ENCODE measurements at places on chromosomes 13 and 19.
A peak's percentile ranks its signal among the peaks of the same experiment; 100 is the strongest.

DNA sequence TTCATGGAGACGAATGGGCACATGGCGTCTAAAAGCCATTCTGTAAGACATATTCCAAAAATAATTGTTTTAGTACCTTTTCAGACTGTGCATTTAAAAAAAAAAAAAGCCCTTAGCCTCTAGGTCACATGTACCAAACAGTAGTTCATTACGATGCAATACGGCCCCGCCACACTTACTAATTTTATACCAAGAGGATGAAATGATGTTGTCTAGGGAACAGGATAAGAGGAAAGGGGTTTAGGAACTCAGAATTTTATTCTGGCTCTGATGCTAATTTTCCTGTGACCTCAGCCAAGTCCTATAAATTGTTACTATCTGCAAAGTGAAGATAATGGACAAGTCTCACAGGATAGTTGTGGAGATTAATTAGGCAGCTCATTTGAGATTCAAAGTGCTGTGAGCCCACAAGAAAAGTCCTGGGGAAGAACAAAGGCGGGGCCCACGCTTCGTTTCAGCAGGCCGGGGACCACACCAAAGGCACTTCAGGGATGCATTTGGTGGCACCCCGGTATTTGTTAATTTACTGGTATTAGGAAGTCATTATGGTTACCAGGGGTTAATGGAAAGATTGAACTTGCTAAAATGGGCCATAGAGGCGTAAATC, 511.1 kb downstream of the IRS2 start:
- H3K4me1 ChIP-seq, result no peaks in the 10 kb centered on the region
- H3K27ac ChIP-seq, result no peak overlapping the region
- no peak for DNase-seq
- H3K36me3 ChIP-seq, result no peaks in the 10 kb centered on the region

DNA sequence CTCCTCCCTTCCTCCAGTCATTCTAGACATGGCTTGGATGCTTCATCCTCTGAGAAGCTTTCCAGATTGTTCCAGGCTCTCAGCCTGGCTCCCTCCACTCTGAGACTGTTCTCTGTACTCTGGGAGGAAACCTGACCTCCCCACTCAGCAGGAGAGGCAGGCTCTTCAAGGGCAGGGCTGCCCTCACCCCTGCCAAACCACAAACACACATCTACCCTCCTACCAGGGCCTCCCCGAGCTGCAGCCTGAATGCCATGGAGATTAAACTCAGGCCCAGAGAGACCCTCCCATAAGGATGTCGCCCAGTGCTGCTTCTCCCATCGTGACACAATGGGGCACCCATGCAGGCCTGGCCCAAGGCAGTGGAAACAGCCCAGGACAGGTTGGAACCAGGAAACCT, 16.2 kb downstream of the NUMBL start:
- no peak overlapping the region for H3K4me3 ChIP-seq
- H3K4me1 ChIP-seq, result no peaks in the 10 kb centered on the region
- H3K36me3 ChIP-seq, result peaks cover 99% of the 10 kb centered on the region
- H3K27ac ChIP-seq, result no peak overlapping the region
- DNase-seq, result no peak

- peak; percentile 21 for DNase-seq
- peak overlapping the region; percentile 83 for H3K4me3 ChIP-seq
- peaks cover 18% of the 10 kb centered on the region for H3K4me1 ChIP-seq
Measured at GRCh38 chr19:52138278-52138982, 1.3 kb downstream of the ZNF616 start.

GRCh38 chr13:108795841-108796240, 166.4 kb downstream of the MYO16 start:
- no peaks in the 10 kb centered on the region for H3K36me3 ChIP-seq
- H3K4me1 ChIP-seq, result no peaks in the 10 kb centered on the region
- no peaks in the 10 kb centered on the region for H3K27me3 ChIP-seq
- H3K4me3 ChIP-seq, result no peak overlapping the region
- no peak for DNase-seq
- no peak overlapping the region for H3K27ac ChIP-seq

- H3K4me3 ChIP-seq, result no peak overlapping the region
- no peak for DNase-seq
- no peaks in the 10 kb centered on the region for H3K4me1 ChIP-seq
- H3K36me3 ChIP-seq, result peaks cover 84% of the 10 kb centered on the region
- H3K27me3 ChIP-seq, result no peaks in the 10 kb centered on the region
Measured at GRCh38 chr13:111245576-111246384, 74.7 kb upstream of the TEX29 start.

DNA sequence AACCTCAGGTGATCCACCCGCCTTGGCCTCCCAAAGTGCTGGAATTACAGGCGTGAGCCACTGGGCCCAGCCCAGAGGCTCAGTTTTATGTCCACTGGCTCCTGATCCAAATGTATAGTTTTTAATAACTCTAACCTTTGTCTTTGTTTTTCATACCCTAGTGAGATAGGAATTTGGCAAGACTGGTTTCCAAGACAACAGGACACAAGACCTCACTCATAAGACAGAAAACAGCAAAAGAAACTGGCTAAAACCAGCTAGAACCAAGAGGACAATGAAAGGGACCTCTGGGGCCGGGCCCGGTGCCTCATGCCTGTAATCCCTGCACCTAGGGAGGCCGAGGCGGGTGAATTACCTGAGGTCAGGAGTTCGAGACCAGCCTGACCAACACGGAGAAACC, 27.6 kb downstream of the CPT1C start:
- no peaks in the 10 kb centered on the region for H3K36me3 ChIP-seq
- no peaks in the 10 kb centered on the region for H3K27me3 ChIP-seq
- DNase-seq, result no peak
- peak overlapping the region; percentile 73 for H3K4me3 ChIP-seq
- no peak overlapping the region for H3K27ac ChIP-seq

DNA sequence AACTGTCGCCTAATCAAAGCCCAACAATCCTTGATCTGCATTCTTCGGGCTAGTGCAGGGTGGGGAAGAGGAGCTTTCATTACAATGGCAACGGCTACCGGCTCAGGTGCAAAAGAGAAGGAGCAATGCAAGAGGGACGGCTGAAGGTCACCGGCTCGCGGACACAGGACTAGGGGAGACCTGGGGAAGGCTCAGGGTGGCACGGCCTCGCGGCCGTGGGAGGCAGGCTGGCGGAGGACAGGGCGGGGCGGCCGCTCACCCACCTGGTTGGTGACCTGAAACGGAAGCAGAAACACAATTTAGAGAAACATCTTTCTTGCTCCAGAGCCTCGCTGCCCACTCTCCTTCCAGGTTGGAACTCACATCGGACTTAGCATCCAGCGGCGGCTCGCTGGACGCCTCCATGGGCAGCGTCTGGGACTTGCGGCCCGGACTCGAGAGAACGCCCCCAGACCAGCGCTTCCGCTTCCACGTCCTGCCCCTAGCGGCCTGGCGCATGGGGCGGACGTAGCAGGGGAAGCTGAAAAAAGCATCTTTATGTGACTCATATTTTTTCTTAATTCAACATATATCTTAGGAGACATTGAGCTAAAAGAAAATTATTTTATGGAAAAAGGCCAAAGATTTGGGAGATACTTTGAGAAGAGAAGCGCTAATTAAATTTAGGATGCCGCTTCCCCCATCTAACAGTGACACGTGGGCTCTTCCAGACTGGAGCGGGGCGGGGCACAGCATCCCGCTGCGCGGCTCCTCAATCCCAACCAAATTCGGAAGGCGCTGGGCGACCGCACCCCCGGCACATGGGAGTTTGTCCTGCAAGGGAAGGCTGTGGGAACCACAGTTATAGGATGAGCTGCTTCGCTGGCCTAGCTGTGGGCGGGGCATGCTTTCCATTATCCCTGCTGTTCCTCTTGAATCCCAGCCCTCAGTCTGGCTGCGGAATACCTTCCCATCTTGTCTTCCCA, at the start of gene COMMD6:
Gene COMMD6, minus strand, starts transcription at position 441 of the 965 bp plus-strand sequence. Its CDS starts 36 bp downstream, at position 405.
- DNase-seq, result peak; percentile 89
- peaks cover 26% of the 10 kb centered on the region for H3K36me3 ChIP-seq
- H3K27ac ChIP-seq, result peak within 1 kb of the TSS; percentile 83
- H3K4me3 ChIP-seq, result peak within 1 kb of the TSS; percentile 85
- no peaks in the 10 kb centered on the region for H3K27me3 ChIP-seq

- no peak overlapping the region for H3K27ac ChIP-seq
- H3K27me3 ChIP-seq, result no peaks in the 10 kb centered on the region
- DNase-seq, result no peak
- no peak overlapping the region for H3K4me3 ChIP-seq
- no peaks in the 10 kb centered on the region for H3K36me3 ChIP-seq
Measured at GRCh38 chr19:7858109-7858770, 15.9 kb downstream of the PRR36 start.

- no peak for DNase-seq
- no peak overlapping the region for H3K4me3 ChIP-seq
- H3K4me1 ChIP-seq, result peaks cover 67% of the 10 kb centered on the region
- H3K27ac ChIP-seq, result peak overlapping the region; percentile 54
- H3K27me3 ChIP-seq, result no peaks in the 10 kb centered on the region
Measured at GRCh38 chr13:31880851-31881494, 141.6 kb downstream of the RXFP2 start.

DNA sequence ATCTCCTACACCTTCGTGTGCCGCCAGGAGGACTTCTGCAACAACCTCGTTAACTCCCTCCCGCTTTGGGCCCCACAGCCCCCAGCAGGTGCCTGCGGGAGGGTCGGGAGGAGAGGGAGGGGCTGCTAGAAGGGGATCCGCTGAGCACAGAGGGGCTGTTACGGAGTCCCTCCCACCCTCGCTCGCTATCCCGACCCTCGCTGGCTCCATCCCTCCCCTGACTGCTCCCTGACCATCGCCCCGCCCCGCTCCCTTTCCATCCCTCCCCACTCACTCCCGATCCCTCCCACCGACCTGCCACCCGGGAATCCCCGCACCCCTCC, 780 bp downstream of the CD177 start:
- H3K27me3 ChIP-seq, result peaks cover 5% of the 10 kb centered on the region
- H3K4me3 ChIP-seq, result no peak overlapping the region
- no peak overlapping the region for H3K27ac ChIP-seq
- DNase-seq, result no peak
- H3K36me3 ChIP-seq, result no peaks in the 10 kb centered on the region

DNA sequence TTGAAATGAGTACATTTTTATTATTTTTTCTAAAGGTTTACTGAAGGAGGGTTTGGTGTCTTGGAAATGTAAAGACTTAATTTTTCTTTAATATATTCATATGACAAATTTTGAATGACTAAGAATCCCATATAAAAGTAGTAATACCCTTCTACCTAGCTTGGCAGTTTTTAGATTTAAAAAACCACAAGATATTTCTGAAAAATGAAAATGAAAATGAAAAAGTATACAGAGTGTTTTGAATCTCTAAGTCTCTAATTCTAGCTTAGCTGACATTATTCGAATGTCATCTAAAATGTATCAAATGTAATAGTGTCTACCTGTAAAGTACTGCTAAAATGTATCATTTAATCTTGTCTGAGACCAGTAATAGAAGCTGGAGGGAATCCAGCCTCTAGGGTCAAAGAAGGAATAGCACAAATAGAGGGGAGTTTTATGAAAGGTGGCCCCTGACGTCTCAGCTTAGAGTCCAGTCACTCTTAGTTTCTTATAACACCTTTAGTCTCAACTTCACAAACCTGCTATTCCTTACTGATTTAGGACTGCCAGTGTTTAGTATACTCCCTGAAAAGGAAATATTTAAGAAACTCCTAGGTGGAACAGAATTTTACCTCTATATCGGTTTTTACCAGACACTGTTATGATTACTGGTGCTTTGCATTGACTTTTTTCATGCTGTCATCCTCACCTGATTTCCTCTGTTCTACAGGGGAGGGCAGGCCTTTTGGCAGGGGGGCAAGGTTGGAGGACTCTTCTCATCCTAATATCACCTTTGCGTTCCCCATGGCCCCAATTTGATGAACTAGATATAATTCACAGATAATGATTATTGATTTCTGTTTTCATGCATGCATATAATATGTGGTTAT, 16.2 kb upstream of the MIR17HG start:
- no peak for DNase-seq
- no peak overlapping the region for H3K27ac ChIP-seq
- no peaks in the 10 kb centered on the region for H3K36me3 ChIP-seq
- no peak overlapping the region for H3K4me3 ChIP-seq

DNA sequence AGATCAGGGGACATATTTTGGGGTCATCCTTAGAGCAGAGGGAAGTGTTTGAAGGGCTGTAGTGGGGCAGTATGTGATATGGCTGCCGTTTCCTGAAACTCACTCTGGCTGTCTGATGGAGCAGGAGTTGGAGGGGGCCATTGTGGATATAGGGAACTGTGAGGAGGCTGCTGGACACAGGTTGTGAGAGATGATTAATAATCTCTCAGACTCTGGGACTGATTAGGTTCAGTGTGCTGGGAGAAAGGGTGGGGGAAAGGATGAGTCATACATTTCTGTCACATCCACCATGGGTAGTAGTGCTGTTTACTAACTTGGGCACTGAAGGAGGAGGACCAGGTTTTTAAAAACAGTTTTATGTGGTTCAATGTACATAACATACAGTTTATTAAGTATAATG, 4.8 kb downstream of the B3GLCT start:
- H3K4me3 ChIP-seq, result no peak overlapping the region
- peaks cover 46% of the 10 kb centered on the region for H3K4me1 ChIP-seq
- no peak overlapping the region for H3K27ac ChIP-seq
- no peak for DNase-seq
- no peaks in the 10 kb centered on the region for H3K27me3 ChIP-seq

- peaks cover 24% of the 10 kb centered on the region for H3K4me1 ChIP-seq
- no peak overlapping the region for H3K4me3 ChIP-seq
- H3K27ac ChIP-seq, result no peak overlapping the region
- no peak for DNase-seq
Measured at GRCh38 chr13:113013878-113014751, 45.1 kb downstream of the MCF2L start.

GRCh38 chr19:33094436-33095067, 13.6 kb downstream of the GPATCH1 start:
- no peaks in the 10 kb centered on the region for H3K27me3 ChIP-seq
- no peak for DNase-seq
- peaks cover 34% of the 10 kb centered on the region for H3K36me3 ChIP-seq
- no peak overlapping the region for H3K27ac ChIP-seq

- no peak overlapping the region for H3K4me3 ChIP-seq
- no peaks in the 10 kb centered on the region for H3K27me3 ChIP-seq
- DNase-seq, result no peak
- H3K27ac ChIP-seq, result no peak overlapping the region
- H3K36me3 ChIP-seq, result peaks cover 72% of the 10 kb centered on the region
Measured at GRCh38 chr19:16841391-16841926, 12.3 kb downstream of the SIN3B start.

- DNase-seq, result no peak
- H3K4me3 ChIP-seq, result no peak overlapping the region
- H3K36me3 ChIP-seq, result no peaks in the 10 kb centered on the region
- H3K4me1 ChIP-seq, result peaks cover 3% of the 10 kb centered on the region
- peak overlapping the region; percentile 37 for H3K27ac ChIP-seq
Measured at GRCh38 chr19:10861103-10861651, 10.2 kb upstream of the CARM1 start.
